SJSA1 (cell line): ENCODE measurements at places on chromosomes 13 and 19. TPM values are rescaled to one million over a fixed set of nuclear protein-coding genes. Genes with fewer than 3 reads are reported as not detected.

Gene LRRC63
- not detected in 2 replicates for total RNA-seq

Gene RDH13
- total RNA-seq = 3.7 and 7.1 TPM in 2 replicates

Gene PLIN4
- not detected in 2 replicates for total RNA-seq

Gene KANK2
- total RNA-seq = 278 and 472 TPM in 2 replicates

Gene KLC3
- total RNA-seq = 0.37 TPM in 1 of 2 replicates, not detected in the other

Gene ALOX5AP
- 1.1 and 1.6 TPM in 2 replicates for total RNA-seq

Gene OR10H1
- total RNA-seq = not detected in 2 replicates

Gene SLAIN1
- total RNA-seq = not detected in 2 replicates

Gene PDE4C
- total RNA-seq = not detected in 2 replicates

DNA sequence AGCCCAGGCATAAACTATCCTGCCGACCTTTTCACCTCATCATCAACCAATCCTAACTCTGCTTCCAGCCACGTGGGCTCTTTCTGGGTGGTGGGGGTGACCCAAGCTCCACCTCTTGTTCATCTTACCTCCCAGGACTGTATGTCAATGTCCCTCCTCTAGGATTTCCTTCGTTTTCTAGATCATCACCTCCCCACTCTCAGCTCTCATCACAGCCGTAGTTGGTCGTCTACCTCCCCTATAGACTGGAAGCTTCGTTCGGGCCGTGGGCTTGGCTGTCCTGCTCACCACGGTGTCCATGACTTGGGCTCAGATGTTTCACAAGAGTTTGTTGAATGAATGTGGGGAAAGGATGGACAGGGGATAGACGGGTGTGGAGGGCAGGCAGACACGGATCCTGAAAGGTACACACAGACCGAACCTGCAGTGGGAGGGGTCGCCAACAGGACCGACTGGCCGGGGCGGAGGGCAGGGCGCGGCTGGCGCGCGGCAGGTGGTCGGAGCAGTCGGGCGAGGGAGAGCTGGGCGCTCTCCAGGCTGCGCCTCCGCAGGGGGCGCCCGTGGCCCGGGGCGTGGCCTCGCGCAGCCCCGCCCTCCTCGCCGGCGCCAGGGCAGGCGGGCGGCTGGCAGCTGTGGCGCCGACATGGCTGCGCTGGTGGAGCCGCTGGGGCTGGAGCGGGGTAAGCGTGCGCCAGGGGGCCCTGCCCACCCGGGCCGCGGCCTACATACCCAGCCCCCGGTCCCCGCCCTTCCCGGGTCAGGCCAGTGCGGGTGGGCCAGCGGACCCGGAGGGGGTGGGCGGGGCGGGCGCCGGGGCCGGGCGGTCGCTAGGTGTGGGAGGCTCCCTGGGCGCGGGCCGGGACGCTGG lies at the start of gene LIN7B:
LIN7B (plus strand) TSS at position 609 of the 868 bp plus-strand sequence; CDS start at position 644, 35 bp downstream.
- no peaks in the 10 kb centered on the region for H3K27me3 ChIP-seq
- peaks cover 51% of the 10 kb centered on the region for H3K4me1 ChIP-seq
- H3K4me3 ChIP-seq = peak within 1 kb of the TSS; percentile 74
- peak within 1 kb of the TSS; percentile 45; the same call in 1 of the 2 replicates for H3K27ac ChIP-seq
- DNase-seq = peak; percentile 94

DNA sequence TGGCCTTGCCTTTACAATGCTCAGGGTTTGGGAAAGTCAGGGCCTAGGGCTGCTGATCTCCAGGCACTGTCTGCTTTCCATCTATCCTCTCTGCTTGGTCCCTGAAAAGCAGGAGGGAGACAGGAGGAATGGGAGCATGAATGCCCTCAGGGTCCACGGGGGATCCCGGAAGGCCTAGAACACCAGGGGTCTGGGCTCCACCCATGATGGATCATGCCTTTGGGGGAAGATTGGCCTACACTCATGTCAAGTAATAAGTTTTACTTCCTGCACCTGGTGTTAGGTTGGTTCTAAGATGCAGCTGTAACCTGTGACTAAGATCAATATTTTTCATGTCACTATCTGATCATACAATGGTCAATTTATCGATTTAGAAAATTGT lies 118.3 kb upstream of the GJB6 start:
- H3K27me3 ChIP-seq = no peaks in the 10 kb centered on the region; the same call in 1 of the 2 replicates
- no peak for DNase-seq
- H3K4me3 ChIP-seq = no peak overlapping the region
- H3K36me3 ChIP-seq = no peaks in the 10 kb centered on the region
- H3K4me1 ChIP-seq = peaks cover 15% of the 10 kb centered on the region

DNA sequence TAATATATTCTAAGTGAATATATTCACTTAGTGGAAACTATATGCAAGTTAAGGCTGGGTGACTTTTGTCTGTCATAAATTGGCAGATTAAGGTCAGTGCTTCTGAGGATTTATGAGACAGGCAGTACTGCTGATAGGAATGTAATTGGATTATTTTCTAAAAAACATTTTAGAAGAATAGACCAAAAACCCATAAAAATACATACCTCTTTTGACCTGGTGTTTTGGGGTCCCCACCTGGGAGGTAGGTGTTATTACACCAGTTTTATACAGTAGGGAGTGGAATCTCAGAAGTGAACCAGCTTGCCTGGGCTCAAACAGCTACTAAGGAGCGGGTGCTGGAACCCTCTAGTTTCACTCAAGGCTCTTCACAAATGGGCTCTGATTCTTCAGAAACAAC lies 25.3 kb downstream of the COG3 start:
- peaks cover 16% of the 10 kb centered on the region for H3K4me1 ChIP-seq
- no peak overlapping the region for H3K4me3 ChIP-seq
- peak overlapping the region; percentile 3; the same call in 1 of the 2 replicates for H3K27ac ChIP-seq
- DNase-seq = no peak

GRCh38 chr19:49512970-49513745 lies 697 bp downstream of the FCGRT start:
- H3K4me1 ChIP-seq = peaks cover 13% of the 10 kb centered on the region
- no peak overlapping the region for H3K27ac ChIP-seq
- no peaks in the 10 kb centered on the region for H3K27me3 ChIP-seq
- DNase-seq = no peak
- H3K36me3 ChIP-seq = no peaks in the 10 kb centered on the region; the same call in 1 of the 2 replicates
- peak overlapping the region; percentile 42 for H3K4me3 ChIP-seq

GRCh38 chr13:42239161-42239560 lies 32.8 kb upstream of the AKAP11 start:
- peaks cover 6% of the 10 kb centered on the region for H3K4me1 ChIP-seq
- H3K27ac ChIP-seq = no peak overlapping the region
- no peaks in the 10 kb centered on the region for H3K36me3 ChIP-seq
- DNase-seq = no peak

- no peaks in the 10 kb centered on the region for H3K36me3 ChIP-seq
- no peak overlapping the region for H3K27ac ChIP-seq
- H3K27me3 ChIP-seq = no peaks in the 10 kb centered on the region
- no peak for DNase-seq
- no peaks in the 10 kb centered on the region for H3K4me1 ChIP-seq
Measured at GRCh38 chr19:51771376-51772130, 10.6 kb downstream of the FPR2 start.

DNA sequence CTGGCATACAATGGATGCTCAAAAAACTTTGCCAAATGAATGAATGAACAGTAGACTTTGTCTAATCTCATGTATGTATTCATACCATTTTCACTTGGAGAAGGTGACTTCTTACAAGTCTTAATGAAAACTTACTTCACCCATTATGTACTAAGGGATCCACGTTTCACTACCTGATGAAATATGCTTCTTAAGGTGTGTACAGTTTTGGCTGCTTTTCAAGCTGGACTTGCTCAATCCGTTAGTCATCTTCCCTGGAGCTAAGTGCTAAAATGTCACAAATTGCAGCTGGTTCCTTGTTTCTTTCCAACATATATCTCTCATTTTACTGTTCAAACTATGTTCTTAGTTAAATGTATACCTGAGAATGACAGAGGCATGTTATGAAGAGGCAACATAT lies 4.2 kb upstream of the CCNA1 start:
- no peak for DNase-seq
- H3K27me3 ChIP-seq = peaks cover 22% of the 10 kb centered on the region
- H3K36me3 ChIP-seq = peaks cover 3% of the 10 kb centered on the region; the same call in 1 of the 2 replicates
- H3K27ac ChIP-seq = no peak overlapping the region

DNA sequence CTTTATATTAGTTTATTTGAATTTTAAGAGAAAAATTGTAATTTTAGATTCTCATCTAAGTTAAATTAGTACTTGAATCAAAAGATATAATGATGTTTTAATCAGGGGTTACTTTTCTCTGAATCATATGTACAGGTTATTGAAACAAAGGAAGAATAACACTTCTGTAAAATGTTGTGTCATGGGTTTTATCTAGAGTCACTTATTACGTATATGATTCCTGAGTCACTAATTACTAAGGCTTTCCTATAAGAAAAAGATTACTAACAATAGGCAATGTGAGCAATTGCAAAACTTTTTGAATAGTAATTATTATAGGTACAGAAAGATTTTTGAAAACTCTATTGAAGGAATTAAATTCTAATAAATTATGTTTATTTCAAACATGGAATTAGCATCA lies 99.2 kb upstream of the KLF5 start:
- no peaks in the 10 kb centered on the region for H3K36me3 ChIP-seq
- H3K27me3 ChIP-seq = no peaks in the 10 kb centered on the region; the same call in 1 of the 2 replicates
- H3K27ac ChIP-seq = no peak overlapping the region
- no peaks in the 10 kb centered on the region for H3K4me1 ChIP-seq
- DNase-seq = no peak
- H3K4me3 ChIP-seq = no peak overlapping the region

- H3K4me3 ChIP-seq = peak overlapping the region; percentile 64
- no peaks in the 10 kb centered on the region for H3K27me3 ChIP-seq
- H3K36me3 ChIP-seq = peaks cover 41% of the 10 kb centered on the region
- no peak overlapping the region for H3K27ac ChIP-seq
- DNase-seq = no peak
- H3K4me1 ChIP-seq = peaks cover 3% of the 10 kb centered on the region; the same call in 1 of the 2 replicates
Measured at GRCh38 chr19:12155324-12155860, 1.1 kb downstream of the ZNF625 start.

GRCh38 chr19:52039169-52039568 lies 9.5 kb downstream of the ZNF432 start:
- H3K4me3 ChIP-seq = no peak overlapping the region
- H3K27ac ChIP-seq = no peak overlapping the region
- H3K27me3 ChIP-seq = no peaks in the 10 kb centered on the region
- peaks cover 83% of the 10 kb centered on the region for H3K36me3 ChIP-seq
- no peaks in the 10 kb centered on the region for H3K4me1 ChIP-seq

DNA sequence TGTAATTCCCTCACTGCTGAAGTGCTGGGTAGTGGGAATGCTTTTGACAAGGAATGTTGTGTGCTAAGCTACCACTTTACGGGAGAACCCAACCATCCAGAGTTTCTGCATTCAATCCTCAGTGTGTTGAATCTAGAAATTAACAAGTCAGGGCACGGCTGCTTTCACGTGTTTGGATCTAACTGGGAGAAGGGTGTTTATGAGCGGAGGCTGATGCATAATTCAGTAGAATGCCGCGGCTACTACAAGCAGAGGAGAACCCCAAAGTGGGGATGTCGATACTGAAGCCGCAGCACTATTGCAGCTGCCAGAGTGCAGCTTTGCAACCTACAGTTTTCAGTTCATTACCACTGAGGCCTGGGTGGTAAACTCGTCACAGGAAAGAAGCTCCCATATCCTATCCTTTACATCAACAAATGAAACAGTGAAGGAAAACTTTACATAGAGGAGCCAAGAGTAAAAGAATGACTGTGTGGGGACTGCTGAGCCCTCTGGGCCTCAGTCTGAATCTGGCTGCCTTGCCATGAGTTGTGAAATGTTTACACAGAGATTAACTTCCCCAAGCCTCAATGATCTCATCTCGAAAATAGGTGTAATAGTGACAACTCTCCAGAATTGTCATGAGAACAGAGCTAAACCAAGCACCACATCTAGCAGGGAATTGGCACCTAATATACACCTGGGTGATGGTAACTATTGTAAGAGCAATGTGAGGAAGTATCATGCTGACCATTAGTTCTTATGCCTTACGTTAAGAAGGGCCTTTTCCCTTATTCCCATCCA lies 531.7 kb downstream of the MYO16 start:
- peaks cover 28% of the 10 kb centered on the region for H3K4me1 ChIP-seq
- no peak overlapping the region for H3K4me3 ChIP-seq
- H3K36me3 ChIP-seq = no peaks in the 10 kb centered on the region
- H3K27ac ChIP-seq = no peak overlapping the region
- no peaks in the 10 kb centered on the region for H3K27me3 ChIP-seq

DNA sequence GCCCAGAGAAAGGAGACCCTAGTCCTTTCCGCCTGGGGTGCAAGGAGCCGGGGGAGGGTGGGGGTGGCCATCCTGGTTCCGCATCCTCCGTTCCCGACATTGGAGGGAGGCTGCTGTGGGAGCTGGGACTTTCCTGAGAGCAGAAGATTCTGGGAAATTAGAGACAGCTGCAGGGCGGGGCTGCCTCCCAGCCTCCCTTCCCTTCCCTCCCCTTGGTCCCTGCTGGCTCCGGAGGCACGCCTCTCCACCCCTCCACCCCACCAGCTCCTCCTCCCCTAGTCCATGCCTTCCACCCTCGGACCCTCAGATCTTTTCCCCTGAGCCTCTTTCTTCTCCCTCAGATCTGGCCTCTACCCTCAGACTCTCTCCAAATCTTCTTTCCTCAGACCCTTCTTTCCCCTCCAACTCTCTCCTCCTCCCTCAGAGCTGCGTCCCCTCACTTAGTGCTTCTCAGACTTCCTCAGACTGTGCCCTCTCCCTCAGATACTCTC lies 3.1 kb upstream of the BCL3 start:
- H3K27ac ChIP-seq = peak overlapping the region; percentile 68
- peaks cover 8% of the 10 kb centered on the region; the same call in 1 of the 2 replicates for H3K36me3 ChIP-seq
- peak; percentile 73 for DNase-seq
- peaks cover 68% of the 10 kb centered on the region for H3K4me1 ChIP-seq

GRCh38 chr19:30570194-30570593 lies 198.0 kb downstream of the ZNF536 start:
- no peaks in the 10 kb centered on the region for H3K27me3 ChIP-seq
- H3K36me3 ChIP-seq = no peaks in the 10 kb centered on the region
- no peak overlapping the region for H3K27ac ChIP-seq
- H3K4me3 ChIP-seq = no peak overlapping the region

DNA sequence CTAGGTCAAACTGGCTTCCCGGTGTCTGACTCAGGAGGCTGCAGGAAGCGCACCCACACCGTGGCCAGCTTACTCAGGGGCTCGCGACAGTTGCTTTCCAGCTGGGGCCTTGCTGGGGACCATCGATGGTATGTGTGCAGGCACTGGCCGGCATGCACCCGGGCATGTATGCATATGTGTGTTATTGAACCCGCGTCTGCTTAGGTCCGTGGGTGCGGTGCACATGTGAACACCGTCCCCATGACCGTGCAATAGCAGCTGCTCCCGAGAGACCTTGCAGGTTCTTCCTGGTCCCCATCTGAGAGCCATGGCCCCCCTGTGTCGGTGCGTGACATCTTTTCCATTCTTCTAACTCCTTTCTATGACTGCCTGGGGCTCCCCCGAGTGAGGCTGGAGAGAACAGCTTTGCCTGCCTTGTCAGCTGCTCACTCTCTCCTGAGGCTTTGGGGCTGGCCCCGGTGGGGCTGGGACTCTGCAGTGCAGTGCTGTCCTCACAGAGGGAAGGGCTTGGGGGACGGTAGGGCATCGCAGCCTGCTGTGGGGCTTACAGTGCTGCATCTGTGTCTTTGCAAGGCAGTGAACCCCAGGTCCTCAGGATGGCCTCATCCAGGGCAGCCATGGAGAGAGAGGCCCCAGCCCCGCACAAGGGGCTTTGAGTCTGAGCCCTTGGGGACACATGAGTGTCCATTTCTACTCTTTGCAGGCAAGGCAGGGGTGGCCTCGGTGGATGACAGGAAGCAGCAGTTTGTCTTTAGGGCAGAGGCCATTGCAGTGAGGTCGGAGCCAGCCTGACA lies 65.1 kb downstream of the CHST8 start:
- H3K36me3 ChIP-seq = no peaks in the 10 kb centered on the region
- H3K4me1 ChIP-seq = no peaks in the 10 kb centered on the region
- no peak overlapping the region for H3K4me3 ChIP-seq
- peaks cover 24% of the 10 kb centered on the region for H3K27me3 ChIP-seq
- peak; percentile 37 for DNase-seq
